ENCODE measurements at places on chromosomes 5 and 9. TPM values are rescaled to one million over a fixed set of nuclear protein-coding genes. Genes with fewer than 3 reads are reported as not detected.

Gene PRPF4
- total RNA-seq = 34.8 TPM

Gene PCA3
- total RNA-seq = not detected

Gene GMCL2
- total RNA-seq = not detected

Gene ST8SIA4
- 65.1 TPM for total RNA-seq

Measured in T-helper 1 cell treated with Interleukin-12 subunit alpha and Interleukin-12 subunit beta and Interleukin-4 antibody, amounts not matched to agents 30 ng/mL and 1 ng/mL, for 36 hours (primary cell).